ENCODE measurements at places on chromosomes 1 and 21.
A peak's percentile ranks its signal among the peaks of the same experiment; 100 is the strongest.

- no peak for DNase-seq
These were observed 1536.8 kb downstream of the KCNT2 start for GRCh38 chr1:195071461-195071860.

DNA sequence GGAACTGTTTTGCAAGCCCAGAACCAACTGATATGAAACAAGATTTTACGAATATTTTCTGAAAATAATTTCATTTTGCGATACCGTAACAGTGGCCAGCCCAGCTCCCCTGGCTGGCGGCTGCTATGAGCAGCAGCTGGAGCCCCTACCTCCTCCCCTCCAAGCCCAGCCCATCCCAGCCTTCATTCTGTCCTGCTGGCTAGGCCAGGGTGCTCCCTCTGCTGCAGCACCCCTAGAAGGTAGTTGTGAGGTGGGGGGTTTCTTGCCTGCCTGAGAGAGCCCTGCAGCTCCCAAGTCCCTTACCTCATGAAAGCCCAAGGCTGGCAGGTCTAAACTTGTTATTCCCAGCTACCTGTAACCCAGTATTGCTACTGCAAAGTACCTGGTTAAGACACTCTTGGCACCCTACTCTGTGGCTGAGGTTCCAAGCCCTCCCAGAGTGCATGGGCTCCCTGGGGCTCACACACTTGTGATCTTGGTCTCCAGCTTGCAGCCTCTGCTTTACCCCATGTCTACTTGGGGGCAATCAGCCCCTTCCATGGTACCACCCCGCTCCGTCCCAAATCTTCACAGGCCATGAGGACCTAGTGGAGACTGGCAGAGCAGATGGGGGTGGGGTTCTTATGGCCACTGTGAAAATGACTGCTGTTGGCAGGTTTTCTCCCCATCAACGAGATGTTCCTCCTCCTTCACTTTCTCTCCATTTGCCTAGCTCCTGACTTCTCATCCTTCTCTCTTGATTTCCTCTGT lies 239.8 kb downstream of the TRABD2B start:
- no peak for DNase-seq

- DNase-seq, result no peak
These were observed 30.5 kb downstream of the MATN1 start for GRCh38 chr1:30692948-30693301.

- no peak for DNase-seq
These were observed 52.1 kb downstream of the GPR161 start for GRCh38 chr1:168084396-168085231.

DNA sequence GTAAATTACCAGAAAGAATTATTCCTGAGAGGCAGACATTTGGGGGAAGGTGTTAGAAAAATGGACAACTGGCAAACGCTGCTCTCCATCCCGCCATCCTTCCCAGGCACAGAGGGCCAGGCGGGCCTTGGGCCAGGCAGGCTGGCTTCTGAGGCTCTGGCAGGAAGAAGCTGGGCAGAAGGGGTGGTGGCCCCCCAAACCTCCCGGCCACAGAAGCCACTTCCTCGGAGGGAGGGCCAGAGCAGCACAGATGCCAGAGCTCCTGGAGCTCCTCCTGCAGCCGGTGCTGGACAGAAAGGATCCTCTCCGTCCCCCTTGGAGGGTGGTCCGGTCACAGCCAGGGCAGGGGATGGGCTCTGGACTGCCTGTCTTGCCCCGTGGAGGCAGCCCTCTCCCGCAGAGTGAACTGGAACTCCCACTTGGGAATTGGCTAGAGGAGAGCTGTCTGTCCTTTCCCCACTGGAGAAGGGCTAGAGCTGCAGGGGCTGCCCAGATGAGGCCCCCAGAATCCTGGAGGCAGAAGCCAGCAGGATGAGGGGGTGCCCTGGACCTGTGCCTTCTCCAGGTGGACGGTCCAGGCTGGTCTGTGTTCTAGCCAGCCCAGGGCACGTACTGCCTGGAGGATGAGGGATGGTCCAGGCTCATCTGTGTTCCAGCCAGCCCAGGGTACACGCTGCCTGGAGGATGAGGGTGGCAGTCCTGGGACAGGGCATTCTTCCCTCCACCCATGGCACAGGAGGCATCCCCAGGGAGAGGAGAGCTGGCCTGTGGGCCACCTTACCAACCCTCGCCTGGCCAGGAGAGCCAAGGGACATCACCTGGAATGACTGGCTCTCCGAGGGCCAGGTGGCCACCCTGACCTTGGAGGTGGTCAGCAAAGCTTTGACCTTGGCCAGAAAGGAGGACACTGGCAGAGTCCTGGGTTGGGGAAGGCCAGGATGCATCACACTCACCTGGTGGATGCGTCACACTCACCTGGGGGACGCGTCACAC lies 47.4 kb upstream of the ACTRT2 start:
- no peak for DNase-seq

DNA sequence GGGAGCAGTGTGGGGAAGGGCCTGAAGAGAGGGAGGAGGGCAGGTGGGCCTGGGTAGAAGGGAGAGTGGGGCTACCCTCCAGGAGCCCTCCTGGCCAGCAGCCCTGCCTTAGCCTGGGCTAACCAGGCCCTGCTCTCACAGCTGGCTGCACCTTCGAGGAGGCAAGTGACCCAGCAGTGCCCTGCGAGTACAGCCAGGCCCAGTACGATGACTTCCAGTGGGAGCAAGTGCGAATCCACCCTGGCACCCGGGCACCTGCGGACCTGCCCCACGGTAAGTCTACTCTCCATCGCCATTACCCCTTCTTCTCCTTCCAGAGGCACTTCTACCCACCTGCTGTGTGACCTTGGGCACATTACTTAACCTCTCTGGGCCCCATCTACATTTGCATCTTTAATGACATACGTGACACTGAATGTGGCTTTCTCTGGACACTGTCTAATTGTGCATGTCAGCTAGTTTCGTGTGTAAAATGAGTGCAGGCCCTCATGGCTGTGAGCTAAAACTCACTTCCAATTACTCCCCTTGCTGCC lies 18.9 kb downstream of the PTPRU start:
- DNase-seq, result no peak

GRCh38 chr1:9071554-9072235 lies 2.3 kb upstream of the SLC2A5 start:
- DNase-seq, result no peak

GRCh38 chr1:84947536-84948410 lies 49.1 kb downstream of the MCOLN2 start:
- no peak for DNase-seq

DNA sequence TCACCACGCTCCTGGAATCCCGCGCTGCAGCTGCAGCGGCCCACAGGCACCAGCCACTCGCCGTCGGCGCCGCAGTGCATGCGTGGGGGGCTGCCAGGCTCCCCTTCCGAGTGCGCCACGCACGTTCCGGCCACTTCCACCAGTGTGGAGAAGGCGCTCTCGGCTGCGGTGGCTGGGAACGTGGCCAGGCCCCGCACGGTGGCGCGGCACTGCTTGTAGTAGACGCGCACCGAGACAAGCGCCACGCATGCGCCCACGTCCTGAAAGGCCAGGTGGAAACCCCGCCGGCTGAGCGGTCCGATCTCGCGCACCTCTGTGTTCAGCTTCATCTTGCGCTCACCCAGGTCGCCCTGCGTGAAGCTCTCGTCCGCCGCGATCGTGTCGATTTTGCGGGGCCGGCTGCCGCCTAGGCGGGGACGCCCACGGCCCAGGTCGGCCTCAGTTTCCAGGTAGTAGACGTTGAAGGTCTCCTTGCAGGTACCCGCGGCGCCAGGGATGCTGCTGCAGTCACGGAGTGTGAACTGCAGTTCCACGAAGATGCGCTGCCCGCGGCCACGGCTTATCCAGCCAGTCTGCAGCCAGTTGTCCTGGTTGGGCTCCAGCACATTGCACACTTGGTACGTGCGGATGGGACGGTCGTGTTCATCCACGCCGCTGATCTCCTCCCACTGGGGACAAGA lies 3.4 kb downstream of the EPHA10 start:
- DNase-seq, result no peak

DNA sequence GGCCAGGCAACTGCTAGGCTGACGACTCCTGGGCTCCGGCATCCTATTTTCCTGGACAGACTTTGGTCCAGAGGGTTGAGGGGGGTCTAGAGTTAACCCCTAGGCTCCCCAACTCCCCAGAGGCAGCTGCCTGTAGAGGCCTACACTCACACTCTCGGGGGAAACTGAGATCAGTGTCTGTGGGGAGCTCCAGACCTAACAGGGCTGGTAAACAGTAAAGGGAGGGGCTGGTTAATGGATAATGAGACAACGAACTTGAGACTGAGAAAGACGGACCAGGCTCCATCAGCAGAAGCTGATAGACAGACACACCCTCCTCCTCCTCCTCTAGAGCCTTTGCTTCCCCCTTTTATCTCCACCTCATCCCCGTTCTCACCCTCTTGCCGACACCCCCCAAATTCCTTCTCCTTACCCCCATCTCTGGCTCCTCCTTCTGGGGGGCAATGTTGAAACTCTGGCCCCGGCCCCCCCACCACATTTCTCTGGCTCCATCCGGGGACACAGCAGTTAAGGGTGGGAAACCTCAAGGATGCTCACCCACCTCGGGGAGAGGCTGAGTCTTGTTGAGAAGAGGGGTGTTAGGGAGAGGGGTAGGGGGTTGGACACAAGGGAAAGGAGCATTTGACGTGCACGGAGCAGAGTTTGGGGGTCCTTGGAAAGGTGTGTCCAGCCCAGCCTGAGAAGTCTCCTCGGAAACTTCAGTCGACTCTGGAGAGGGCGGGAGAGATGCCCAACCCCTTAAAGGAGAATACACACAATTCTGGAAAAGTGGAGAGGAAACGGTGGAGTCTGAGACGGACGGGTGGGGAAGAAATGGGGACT lies at the start of gene MTMR11:
Gene MTMR11 (minus strand): TSS at position 710 of the 822 bp plus-strand sequence. CDS start 232 bp downstream, at position 478.
- DNase-seq, result no peak

DNA sequence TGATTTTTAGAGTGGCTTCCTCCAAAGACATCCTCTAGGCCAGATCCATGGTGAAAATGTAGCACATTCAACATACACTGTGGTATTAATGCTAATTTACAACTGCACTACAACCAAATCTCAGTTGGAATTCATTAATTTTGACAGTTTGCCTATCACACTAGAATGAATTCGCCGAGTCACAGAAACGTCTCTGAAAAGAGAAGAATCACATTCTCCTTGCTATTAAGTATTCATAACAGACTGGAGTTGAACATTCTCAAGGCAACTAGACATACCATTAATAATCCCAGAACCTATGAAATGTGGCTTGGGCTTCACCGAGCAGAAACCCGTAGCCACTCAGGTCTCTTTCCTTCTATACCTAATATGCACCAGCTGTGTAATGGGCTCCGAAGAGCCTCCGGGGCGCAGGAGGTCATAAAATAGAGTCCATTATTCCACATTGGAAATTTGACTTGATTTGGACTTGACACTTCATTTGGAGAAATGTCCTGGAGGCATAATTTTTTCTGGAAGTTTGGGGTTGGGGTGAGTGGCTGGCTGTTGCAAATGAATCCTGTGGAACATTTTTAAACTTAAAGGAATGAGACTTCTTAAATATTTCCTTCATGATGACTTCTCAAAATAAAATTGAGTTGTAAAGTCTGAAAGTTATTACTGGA lies 117.1 kb downstream of the DSCAM start:
- no peak for DNase-seq

GRCh38 chr1:91732291-91733107 lies 153.5 kb downstream of the TGFBR3 start:
- DNase-seq, result no peak

- DNase-seq, result no peak
These were observed 7.3 kb upstream of the CA6 start for GRCh38 chr1:8938232-8938999.

DNA sequence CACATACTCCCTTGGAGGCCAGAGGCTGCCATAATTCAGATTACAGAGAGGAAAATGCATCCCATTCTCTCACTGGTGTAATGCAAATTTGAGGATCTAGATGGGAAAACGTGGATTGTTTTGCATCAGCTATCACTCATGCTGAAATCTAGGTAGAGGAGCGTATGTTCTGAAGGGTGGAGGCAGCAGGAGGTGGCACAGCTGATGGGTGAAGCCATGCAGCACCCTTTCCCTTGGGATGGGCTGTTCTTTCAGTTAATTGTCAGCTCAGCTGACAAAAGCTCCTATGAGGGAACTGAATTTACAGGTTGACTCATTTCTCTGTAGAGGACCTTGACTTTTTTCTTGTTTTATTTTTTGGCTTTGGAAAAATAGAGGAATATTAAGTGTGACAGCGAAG lies 41.8 kb downstream of the CAMTA1 start:
- no peak for DNase-seq

GRCh38 chr1:196651079-196651478 lies 764 bp upstream of the CFH start:
- DNase-seq, result no peak

DNA sequence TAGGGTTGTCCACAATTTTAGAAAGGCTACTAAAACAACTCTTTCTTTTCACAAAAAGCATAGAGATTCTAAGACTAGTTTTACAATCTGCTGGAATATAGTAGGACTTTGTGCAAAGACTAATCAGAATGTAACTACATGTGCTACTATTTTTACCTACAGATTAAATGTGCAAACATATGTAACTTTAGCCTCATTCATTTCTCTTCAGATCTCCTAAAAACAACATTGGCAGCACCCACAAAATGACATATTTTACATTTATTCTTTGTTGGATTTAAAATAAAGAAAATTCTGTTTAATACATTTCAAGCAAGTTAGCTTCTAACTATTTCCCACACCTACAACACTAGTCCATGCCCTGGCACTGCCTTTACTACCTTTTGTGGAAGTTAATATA lies 292.2 kb downstream of the AKT3 start:
- DNase-seq, result no peak

- DNase-seq, result no peak
These were observed 12.9 kb upstream of the DISC1 start for GRCh38 chr1:231613419-231614349.

DNA sequence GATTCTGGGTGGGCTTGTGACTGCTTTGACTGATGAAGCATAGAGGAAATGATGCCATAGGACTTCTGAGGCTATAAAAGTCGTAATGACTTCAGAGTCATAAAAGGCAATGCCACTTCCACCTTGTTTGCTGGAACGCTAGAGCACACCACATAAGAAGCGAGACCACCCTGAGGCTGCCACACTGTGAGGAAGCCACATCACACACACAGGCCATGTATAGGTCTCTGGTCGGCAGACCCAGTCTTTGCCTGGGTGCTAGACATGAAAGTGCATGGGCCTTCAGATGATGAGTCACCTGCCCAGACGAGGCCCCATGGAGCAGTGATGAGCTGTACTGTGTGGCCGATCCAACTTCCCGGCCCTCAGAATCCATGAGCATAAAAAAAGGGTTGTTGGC lies 14.2 kb upstream of the KANK4 start:
- no peak for DNase-seq

GRCh38 chr1:194295685-194296084 lies 1109.3 kb upstream of the B3GALT2 start:
- peak; percentile 68 for DNase-seq

DNA sequence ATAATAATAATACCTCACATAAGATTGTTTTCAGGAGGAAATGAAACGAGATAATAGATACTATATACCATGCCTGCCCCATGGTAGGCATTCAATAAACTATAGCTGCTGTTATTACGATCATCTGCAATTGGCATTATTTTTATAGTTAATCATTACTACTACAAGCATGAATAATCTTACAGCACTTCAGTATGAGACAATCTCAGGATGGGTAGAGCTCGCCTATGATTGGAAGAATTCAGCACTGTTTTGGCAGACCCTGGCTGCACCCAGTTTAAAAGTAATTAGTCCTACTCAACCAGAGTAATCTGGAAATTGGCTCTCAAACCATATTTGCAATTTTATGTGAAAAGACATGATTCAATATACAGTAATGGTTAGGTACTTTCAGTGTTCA lies 105.0 kb upstream of the DPYD start:
- no peak for DNase-seq

Data from NCI-H2081 treated with DMSO at 0.1 percent for 48 hours (cell line).